ENCODE measurements at places on chromosomes 6 and 20.
A peak's percentile ranks its signal among the peaks of the same experiment; 100 is the strongest.

GRCh38 chr6:166772518-166772917, 145.5 kb upstream of the RPS6KA2 start:
- no peak for DNase-seq

- DNase-seq, result peak; percentile 58
These were observed 77.7 kb upstream of the OLIG3 start for GRCh38 chr6:137571854-137572253.

GRCh38 chr6:19279273-19279684, 557.9 kb upstream of the ID4 start:
- no peak for DNase-seq

DNA sequence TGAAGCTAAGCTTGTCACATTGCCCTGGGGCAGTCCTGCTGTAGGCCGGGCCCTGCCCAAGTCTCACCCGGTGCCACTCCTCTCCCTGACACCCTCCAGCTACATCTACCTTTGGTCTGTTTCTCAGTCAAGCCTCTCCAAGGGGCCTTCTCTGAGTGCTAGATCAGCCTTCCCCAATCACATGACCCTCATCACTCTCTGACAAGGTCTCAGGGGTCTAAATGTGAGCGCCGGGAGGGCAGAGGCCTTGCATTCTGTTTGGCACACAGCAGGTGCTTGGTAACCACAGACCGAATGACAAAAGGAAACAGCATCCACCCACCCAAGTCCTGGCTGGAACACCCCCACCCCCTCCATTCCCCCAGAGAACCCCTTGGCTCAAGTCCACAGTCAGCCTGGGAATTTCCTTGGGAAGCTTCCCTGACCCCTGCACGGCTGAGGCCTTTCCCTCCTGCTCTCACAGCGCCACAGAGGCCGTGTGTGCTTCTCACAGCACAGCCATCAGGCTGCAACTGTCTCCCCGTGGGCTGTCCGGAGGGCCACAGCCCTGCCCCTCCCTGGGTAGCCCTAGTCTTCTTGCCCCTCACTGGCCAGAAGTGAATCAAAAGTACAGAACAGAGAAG, 32.9 kb downstream of the PKIG start:
- DNase-seq, result no peak

GRCh38 chr6:125377621-125378020, 75.9 kb upstream of the HDDC2 start:
- no peak for DNase-seq

- DNase-seq, result no peak
These were observed 263.0 kb upstream of the PLCB4 start for GRCh38 chr20:8805737-8806442.

DNA sequence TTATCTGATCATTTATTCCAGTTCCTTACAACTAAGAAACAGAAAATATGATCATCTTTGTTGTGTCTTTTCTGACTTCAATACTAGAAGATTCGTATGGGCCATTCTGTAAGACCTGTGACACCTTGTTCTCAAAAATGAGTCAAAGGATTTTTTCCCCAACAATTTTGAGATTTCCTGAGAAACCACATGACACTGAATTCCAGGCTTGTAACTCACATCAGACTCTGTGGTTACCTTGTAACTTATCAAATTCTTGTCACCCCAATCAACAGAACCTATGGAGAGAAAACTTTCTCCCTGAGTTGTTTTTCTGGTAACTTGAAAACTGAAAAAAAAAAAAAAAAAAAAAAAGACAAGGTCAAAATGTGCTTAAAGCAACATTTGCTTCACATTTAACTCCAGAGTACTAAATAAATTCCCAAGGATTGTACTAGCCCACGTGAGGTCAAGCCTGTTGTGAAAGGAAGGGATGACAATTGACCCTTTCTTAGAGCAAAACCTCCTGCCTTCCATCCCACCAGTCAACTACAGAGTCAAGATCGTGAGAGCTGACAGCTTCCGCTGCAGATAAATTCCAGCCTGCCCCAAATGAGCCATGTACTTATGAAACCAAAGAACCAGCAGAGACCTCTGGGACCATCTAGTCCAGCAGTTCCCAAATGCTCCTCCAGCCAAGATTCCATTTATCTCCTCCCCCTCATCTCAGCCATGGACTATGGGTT, 140.3 kb downstream of the TBX18 start:
- no peak for DNase-seq

DNA sequence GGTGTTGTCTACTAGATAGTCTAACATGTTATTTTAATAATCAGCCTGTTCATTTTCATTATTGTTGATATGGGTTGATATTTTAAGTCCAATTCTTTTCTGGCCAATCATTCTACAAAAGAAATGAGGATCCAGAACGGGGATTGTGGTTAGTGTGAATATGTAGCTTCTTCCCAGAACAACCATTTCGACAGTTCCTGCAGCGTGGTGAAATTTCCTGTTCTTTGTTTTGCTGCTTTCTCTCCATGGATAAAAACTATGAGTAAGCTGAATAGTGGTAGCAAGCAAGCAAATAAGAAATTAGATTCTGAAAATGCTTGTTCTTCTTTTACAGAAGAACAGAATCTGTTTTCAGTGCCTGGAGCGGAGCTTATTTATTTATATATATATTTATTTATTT, 65.5 kb upstream of the F13A1 start:
- DNase-seq, result no peak

GRCh38 chr6:166520905-166521834, 65.3 kb downstream of the RAMACL start:
- no peak for DNase-seq

DNA sequence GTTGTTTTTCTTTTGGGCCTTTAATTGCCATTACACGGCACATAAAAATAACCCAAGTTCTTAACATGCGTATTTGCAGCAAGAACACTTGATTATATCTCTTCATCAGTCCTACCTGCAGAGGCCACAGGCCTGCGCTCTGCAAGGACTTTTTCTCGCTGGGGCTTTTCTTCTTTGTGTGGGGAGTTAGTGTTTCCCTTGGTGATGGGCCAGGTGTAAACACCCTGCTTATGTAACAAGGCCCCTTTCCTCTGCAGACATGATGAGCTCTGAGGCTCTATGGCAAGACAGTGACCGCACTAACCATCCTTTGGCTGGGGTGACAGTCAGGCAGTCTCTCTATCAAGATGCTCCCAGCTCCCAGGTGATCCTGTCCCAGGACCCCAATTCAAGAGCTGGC, 97.8 kb upstream of the PCSK2 start:
- DNase-seq, result no peak

DNA sequence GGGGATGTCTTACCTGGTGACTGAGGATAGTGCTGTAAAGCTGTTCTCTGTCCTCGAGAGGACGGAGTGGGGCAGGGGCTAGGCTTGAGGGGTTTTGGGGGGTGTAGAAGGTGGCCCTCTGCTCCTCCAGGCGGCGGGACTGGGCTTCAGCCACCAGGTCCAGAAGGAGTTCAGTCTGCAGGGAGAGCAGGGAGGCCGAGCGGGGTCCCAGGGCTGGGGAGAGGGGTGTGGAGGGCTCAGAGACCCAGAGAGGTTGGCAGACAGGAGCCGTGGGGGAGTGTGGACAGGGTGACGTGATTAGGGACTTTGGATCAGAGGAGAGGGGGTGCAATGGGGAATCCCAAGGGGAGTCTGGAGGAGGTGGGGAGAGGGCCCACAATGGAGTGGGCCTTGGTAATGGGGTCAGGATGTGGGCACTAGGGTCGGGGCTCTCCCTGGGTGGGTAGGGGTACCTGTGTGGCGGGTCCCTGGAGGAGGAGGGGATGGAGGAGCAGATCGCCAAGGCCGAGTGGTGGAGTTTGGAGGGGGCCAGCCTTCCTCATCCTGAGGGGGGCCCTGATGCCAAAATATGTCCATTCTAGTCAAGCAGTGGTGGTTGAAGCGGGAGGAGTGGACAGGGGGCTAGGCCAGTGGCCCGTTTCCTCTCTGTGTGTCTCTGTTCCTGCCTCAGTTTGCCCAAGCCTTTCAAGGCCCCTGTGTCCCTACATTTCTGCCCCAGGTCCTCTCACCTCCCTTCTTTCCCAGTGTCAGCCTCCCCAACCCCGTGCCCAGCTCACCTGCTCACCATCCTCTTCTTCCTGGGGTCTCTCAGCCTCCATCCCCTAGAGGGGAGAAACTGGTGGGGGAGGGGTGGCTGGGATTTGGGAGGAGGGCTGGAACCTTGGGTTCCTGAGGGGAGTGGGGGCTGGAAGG, 491 bp downstream of the GPSM3 start:
- DNase-seq, result no peak

DNA sequence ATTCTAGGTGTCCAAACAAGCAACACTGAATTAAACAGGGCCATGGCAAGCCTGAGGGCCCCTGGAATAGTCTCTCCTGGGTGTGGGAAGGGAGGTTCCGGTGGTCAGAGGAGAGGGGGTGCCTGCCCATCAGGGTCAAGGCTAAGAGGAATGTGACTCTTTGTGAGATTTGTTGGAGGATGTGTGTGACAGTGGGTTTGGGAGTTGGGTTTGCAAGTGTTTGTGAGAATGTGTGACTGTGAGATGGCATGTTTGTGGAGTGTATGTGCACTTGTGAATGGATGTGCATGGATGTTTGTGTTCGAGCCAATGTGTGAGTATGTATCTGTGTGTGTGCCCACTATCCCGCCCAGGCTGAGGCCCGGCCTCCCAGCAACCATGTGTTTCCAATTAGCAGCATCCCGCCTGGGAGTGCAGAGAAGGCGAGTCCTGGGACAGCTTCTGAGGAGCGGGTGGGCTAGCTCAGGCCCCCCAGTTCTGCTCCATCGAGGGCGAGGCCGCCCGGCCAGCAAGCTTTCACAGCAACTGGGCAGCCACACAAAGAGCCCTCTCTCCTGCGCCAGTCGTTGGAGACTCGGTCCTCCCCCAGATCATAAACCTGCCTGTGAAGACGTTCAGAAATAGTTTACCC, 12.6 kb downstream of the FOXC1 start:
- no peak for DNase-seq

GRCh38 chr6:46583721-46584120, 68.9 kb downstream of the CYP39A1 start:
- DNase-seq, result no peak

DNA sequence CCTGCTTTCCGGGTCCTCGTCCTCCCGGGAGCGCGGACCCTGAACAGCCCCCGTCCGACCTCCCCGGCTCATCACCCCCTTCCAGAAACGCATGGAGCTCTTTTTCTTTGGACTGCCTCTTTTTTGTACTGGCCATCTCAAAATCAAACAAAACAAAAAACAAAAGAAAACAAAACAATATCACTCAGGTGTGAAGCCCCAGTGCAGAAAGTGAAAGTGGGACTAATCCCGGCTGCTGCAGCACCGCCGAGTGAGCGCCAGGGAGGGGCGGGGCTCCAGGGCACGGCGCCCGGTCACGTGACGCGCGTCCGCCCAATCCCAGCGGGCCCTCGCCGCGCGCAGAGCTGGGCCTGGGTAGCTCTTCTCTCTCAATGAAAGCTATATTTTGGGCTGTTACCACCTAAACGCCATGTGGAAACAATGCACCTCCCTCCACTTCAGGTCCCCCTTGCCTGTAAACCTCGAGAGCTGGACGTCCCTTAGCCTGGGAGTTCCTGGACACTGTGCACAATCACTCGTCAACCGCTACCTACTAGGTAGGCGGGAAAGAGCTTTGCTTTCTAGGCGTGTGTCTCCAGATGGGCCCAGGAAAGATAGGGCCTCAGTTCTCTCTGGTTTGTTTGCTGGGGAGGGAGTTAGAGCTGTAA, 93.7 kb upstream of the PRDM1 start:
- peak; percentile 91 for DNase-seq

Data from CD4-positive, alpha-beta memory T cell (primary cell).